ENCODE measurements at places on chromosomes 6 and 20.

DNA sequence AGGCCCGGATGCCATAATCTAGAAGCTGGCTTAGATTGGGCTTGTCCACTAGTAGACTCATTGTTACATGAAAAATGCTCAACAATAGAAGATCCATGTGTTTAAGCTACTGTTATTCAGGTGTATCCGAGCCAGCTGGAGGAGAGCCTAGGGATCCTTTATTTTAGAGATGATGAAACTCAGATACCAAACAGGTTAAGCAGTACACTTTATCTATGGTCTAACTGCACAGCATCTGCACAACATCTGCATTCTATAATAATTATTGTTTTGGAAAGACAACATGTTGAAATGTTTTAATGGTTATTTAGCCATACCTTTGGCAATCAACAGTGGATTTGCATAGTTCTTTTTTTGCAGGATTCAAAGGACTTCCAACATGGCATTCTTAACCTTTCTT is 134.1 kb downstream of the RFPL4B start:
- no peak for DNase-seq
- no peaks in the 10 kb centered on the region for H3K27me3 ChIP-seq
- H3K27ac ChIP-seq: no peak overlapping the region
- H3K4me3 ChIP-seq: no peak overlapping the region
- H3K4me1 ChIP-seq: no peaks in the 10 kb centered on the region
- no peaks in the 10 kb centered on the region for H3K36me3 ChIP-seq

- no peak overlapping the region for H3K4me3 ChIP-seq
- no peaks in the 10 kb centered on the region for H3K4me1 ChIP-seq
- no peak for DNase-seq
- no peaks in the 10 kb centered on the region for H3K27me3 ChIP-seq
Observed at GRCh38 chr6:113103634-113104361, 753.3 kb upstream of the MARCKS start.

DNA sequence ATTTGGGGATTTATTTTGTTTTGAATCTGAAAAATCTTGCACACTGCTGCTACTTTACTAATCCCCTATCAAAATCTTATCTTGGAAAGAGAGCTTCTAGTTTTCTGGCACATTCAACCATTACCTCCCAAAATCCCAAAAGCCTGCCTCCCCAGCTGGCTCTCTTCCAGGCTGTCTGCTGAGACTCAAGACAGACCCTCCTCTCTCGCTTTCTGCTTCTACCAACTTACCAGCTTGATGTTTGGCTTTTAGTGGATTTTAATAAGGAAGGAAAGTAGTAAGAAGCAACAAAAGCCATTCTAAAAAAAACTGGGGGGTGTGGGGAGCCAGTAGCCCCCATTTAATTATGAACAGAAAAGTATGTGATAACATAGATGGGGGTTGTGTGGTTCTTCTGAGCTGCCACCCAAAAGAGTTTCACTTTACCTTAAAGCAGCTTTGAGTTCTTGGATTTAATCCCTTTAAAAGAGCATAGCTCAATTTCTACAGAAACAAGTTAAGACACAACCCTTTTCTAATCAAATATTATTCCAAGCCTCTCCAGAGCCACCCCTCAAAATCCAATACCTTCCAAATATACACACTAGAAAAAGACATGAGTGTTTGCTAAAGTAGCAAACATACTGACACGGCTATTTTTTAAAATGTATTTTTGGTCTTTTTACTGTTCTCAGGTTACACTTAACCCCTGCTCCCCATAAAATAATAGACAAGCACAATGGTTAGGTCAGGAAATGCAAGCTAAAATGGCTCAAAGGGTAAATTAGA is 71.7 kb downstream of the ATP9A start:
- no peaks in the 10 kb centered on the region for H3K27me3 ChIP-seq
- H3K36me3 ChIP-seq: peaks cover 8% of the 10 kb centered on the region
- DNase-seq: no peak
- no peak overlapping the region for H3K4me3 ChIP-seq
- H3K4me1 ChIP-seq: peaks cover 12% of the 10 kb centered on the region
- H3K27ac ChIP-seq: peak overlapping the region; percentile 0

DNA sequence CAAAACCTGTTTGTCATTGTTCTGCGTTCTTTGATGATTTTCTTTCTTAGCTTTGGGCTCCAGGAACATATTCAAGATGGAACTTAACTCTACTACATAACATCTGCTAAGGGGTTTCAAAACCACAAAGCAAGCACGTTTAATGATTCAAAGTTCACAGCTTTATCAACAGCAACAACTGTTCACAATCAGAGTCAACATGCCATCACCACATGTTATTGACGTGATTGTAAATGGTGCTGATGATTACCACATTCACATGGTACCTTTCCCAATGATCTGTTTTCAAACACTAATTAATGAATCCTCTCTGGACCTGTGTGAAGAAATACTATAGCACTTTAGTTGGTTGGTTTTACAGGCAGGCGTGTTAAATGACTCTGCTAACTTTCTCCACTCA is 180.6 kb upstream of the CEP162 start:
- no peaks in the 10 kb centered on the region for H3K4me1 ChIP-seq
- H3K36me3 ChIP-seq: no peaks in the 10 kb centered on the region
- no peaks in the 10 kb centered on the region for H3K27me3 ChIP-seq
- no peak overlapping the region for H3K27ac ChIP-seq

DNA sequence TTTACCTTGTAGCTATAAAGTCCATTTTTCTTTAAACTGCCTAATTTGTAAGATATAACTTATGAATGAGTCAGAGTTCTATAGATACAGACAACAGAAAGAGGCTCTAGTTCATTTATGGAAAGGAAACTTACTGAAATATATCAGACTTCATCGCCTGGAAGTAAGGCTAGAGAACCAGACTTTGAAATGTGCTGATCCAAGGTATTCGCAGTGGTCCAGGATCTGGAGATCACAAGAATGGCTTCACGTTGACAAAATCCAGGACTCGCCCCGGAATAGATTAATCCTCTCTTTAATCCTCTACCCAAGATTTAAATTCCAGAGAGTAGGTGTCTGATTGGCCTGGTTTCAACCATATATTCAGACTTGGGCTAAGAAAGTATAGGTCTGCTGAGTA is 69.1 kb upstream of the LOC128125822 start:
- H3K27ac ChIP-seq: no peak overlapping the region
- H3K4me3 ChIP-seq: no peak overlapping the region
- no peaks in the 10 kb centered on the region for H3K4me1 ChIP-seq
- H3K27me3 ChIP-seq: no peaks in the 10 kb centered on the region
- no peak for DNase-seq
- no peaks in the 10 kb centered on the region for H3K36me3 ChIP-seq

DNA sequence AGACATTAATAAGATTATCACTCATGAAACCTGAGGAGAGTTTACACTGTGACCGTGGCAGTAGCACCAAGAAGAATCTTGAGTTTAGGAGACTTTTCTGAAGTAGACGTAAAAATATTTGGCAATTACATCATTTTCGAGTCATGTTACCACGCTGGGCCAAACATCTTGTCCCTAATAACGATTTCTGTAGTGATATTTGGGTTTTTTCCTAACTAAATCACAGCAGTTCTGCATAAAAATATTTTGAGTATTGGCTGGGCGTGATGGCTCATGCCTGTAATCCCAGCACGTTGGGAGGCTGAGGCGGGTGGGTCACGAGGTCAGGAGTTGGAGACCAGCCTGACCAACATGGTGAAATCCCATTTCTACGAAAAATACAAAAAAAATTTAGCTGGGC is 262.4 kb downstream of the PHF3 start:
- no peaks in the 10 kb centered on the region for H3K27me3 ChIP-seq
- H3K36me3 ChIP-seq: no peaks in the 10 kb centered on the region
- no peak overlapping the region for H3K4me3 ChIP-seq

DNA sequence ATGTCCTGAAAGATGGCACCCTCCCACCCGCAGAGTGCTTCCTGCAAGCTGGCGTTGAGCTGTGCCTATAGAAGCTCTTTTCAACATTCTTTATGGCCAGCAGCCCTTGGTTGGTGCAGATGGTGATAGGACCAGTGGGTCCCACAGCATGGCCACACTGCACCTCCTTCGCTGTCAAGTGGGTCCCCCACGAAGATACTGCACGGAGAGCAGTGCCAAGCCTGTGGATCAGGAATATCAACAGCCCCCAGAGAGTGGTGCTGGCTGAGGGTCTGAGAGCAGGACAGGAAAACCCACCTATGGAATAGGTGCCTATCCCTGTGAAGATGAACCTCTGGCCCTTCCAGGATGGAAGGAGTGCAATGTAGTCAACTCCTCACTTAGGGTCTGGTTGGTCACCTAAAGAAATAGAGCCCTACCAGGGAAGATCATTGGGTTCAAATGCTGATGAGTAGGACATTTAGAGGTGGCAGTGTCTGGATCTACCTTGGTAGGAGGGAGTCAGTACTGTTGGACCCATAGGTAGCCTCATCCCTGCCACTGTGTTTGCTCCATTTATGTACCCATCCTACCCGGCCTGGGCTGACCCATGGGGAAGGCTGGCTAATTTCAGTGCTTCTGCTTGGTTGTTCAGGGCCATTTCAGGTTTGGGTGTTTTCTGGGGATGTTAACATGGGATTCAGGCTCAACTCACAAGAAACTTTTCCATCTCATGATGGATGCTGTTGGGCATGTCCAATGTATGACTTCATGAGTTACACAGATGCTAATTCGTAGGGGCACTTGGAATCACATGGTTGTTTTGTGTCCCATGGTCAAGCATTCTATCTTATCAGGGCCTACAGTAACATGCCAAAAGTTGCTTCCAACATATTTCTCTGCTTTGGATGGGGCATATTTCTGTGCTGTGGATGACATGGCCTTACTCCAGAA is 33.4 kb upstream of the MICB start:
- H3K27me3 ChIP-seq: no peaks in the 10 kb centered on the region
- no peak overlapping the region for H3K4me3 ChIP-seq
- H3K27ac ChIP-seq: no peak overlapping the region
- no peaks in the 10 kb centered on the region for H3K4me1 ChIP-seq
- no peak for DNase-seq

GRCh38 chr6:1781152-1781816 is 171.6 kb downstream of the FOXC1 start:
- no peak overlapping the region for H3K27ac ChIP-seq
- no peak overlapping the region for H3K4me3 ChIP-seq
- no peaks in the 10 kb centered on the region for H3K27me3 ChIP-seq
- no peaks in the 10 kb centered on the region for H3K36me3 ChIP-seq

DNA sequence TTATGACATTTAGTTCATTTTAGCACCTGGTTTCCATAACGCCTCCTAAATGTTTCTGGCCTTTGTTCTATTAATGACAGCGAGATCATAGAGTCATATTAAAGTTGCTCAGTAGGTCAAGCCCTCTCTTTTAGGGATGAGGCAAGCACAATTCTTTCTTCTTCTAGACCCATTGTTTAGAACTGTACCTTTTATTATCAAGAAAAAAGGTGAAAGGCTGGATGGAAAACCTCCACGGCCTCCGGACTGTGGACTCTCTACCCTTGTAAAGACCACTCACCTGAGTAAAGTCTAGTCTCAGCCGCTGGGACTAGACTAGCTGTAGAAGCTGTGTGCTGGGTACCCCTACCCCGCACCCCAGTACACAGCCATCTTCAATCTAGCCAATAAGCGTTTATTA is 6.0 kb upstream of the AFDN start:
- H3K27ac ChIP-seq: no peak overlapping the region
- H3K4me3 ChIP-seq: no peak overlapping the region
- peaks cover 11% of the 10 kb centered on the region for H3K4me1 ChIP-seq
- no peak for DNase-seq
- H3K27me3 ChIP-seq: no peaks in the 10 kb centered on the region

- DNase-seq: no peak
- no peaks in the 10 kb centered on the region for H3K27me3 ChIP-seq
- 0 out of 2 replicates have a peak, but pooled peaks cover 4% of the 10 kb centered on the region for H3K4me1 ChIP-seq
Observed at GRCh38 chr6:170276369-170277057, 14.4 kb downstream of the DLL1 start.

GRCh38 chr20:23195636-23196035 is 109.5 kb upstream of the CD93 start:
- no peaks in the 10 kb centered on the region for H3K36me3 ChIP-seq
- H3K4me3 ChIP-seq: no peak overlapping the region
- no peak for DNase-seq
- H3K27ac ChIP-seq: no peak overlapping the region
- H3K27me3 ChIP-seq: no peaks in the 10 kb centered on the region

- H3K27me3 ChIP-seq: no peaks in the 10 kb centered on the region
- no peak overlapping the region for H3K4me3 ChIP-seq
- H3K36me3 ChIP-seq: no peaks in the 10 kb centered on the region
- H3K4me1 ChIP-seq: no peaks in the 10 kb centered on the region
- DNase-seq: no peak
Observed at GRCh38 chr6:71446057-71446456, 157.4 kb downstream of the OGFRL1 start.

DNA sequence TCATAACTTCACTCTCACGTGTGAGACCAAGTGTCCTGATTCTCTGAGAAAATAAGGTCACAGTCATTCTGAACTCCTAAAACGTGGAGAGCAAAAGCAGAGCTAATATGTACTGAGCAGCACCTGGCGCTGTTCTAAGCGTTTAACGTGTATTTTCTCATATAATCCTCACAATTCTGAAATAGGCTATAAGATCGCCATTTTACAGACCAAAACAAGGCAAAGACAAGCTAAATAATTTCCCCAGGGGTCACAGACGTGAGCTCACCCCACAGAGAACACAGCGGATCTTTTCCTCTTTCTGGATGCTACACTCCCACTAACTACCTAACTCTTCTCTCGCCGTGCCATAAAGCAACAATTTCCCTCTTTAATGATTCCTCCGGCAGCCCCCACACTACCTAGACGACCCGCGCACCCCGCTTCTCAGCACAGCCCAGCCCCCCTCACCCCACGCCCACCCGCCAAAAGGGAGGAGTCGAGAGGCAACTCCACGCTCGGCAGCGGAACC is 636 bp downstream of the SUPT3H start:
- H3K36me3 ChIP-seq: no peaks in the 10 kb centered on the region
- DNase-seq: no peak
- H3K4me3 ChIP-seq: peak overlapping the region; percentile 89
- H3K4me1 ChIP-seq: peaks cover 9% of the 10 kb centered on the region

GRCh38 chr6:389622-390021 is 1.9 kb upstream of the IRF4 start:
- DNase-seq: no peak
- H3K36me3 ChIP-seq: no peaks in the 10 kb centered on the region
- no peak overlapping the region for H3K27ac ChIP-seq
- H3K27me3 ChIP-seq: no peaks in the 10 kb centered on the region
- no peak overlapping the region for H3K4me3 ChIP-seq

GRCh38 chr6:158376631-158377081 is 64.4 kb downstream of the TULP4 start:
- no peak for DNase-seq
- H3K36me3 ChIP-seq: no peaks in the 10 kb centered on the region
- no peaks in the 10 kb centered on the region for H3K4me1 ChIP-seq
- H3K27me3 ChIP-seq: no peaks in the 10 kb centered on the region
- no peak overlapping the region for H3K4me3 ChIP-seq

- no peaks in the 10 kb centered on the region for H3K27me3 ChIP-seq
- H3K4me3 ChIP-seq: no peak overlapping the region
- no peaks in the 10 kb centered on the region for H3K36me3 ChIP-seq
- DNase-seq: no peak
Observed at GRCh38 chr20:17500826-17501225, 30.4 kb downstream of the BFSP1 start.

GRCh38 chr20:15767586-15767985 is 805.7 kb downstream of the KIF16B start:
- no peak for DNase-seq
- H3K27ac ChIP-seq: no peak overlapping the region
- H3K4me1 ChIP-seq: peaks cover 3% of the 10 kb centered on the region

- peaks cover 1% of the 10 kb centered on the region for H3K27me3 ChIP-seq
- no peak overlapping the region for H3K4me3 ChIP-seq
- DNase-seq: peak; percentile 87
- peak overlapping the region; percentile 7 for H3K27ac ChIP-seq
Observed at GRCh38 chr20:37564388-37565133, 36.9 kb upstream of the BLCAP start.

Data from Caco-2 (cell line).